ENCODE measurements at places on chromosomes 5 and 9.
A peak's percentile ranks its signal among the peaks of the same experiment; 100 is the strongest.

DNA sequence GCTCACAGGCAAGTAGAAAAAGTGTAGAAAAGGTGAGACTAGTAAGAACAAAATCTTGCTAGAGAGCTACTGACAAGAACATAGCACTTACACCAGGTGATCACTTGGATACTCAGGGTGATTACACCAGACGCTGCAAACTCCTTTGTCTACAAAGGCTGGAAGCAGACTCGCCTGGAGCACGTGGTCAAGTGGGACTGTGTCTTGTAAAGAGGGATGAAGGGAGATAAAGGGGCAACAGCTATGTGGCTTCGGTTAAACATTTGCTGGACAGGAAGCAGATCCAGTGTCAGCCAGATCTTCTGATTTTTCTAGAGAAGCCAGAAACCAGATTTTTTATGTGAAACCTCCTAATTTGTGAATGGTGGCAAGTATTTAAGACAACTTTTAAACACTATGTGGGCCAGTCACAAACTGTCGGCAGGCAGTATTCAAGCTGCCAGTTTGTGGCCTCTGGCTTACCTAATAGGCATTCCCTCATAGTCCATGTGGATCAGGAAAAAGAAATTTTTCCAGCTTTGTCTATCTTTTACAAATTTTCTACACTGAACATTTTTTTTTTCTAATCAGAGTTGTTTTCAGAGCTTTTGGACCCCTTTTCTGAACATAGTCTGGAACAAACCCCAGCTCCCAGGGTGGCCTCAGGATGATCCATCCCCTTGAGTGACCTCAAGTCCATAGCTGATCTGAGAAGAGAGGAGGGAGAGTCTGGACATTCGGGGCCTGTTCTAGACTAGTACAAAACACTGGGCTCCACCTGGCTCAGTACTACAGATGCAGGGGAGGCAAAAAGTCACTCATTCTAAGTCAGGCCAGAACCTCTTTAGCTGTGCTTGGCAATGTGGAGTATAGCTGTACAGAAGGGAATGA is 262.9 kb downstream of the ARRDC3 start:
- DNase-seq = no peak

DNA sequence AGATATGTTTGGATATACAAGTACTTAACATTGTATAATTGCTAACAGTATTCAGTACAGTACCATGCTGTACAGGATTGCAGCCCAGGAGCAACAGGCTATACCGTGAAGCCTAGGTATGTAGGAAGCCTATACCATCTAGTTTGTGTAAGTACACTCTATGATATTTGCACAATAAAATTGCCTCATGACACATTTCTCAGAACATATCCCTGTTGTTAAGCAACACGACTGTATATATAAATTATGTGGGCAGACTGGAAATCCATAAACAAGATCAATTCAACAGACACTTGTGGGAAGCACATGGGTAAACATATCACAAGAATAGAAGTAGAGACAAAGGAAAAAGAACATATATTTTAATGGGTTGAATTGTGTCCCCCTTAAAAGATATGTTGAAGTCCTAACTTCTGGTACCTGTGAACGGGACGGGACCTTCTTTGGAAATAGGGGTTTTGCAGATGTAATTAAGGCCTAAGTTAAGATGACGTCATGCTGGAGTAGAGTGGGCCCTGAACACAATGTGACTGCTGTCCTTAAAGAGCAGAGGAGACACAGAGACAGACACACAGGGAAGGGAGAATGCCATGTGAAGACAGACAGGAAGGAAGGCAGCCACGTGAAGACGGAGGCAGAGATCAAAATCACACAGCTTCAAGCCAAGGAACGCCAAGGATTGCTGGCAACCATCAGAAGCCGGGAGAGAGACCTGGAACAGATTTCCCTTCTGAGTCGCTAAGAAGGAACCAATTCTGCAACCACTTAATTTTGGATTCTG is 76.3 kb downstream of the SCAI start:
- DNase-seq = no peak

DNA sequence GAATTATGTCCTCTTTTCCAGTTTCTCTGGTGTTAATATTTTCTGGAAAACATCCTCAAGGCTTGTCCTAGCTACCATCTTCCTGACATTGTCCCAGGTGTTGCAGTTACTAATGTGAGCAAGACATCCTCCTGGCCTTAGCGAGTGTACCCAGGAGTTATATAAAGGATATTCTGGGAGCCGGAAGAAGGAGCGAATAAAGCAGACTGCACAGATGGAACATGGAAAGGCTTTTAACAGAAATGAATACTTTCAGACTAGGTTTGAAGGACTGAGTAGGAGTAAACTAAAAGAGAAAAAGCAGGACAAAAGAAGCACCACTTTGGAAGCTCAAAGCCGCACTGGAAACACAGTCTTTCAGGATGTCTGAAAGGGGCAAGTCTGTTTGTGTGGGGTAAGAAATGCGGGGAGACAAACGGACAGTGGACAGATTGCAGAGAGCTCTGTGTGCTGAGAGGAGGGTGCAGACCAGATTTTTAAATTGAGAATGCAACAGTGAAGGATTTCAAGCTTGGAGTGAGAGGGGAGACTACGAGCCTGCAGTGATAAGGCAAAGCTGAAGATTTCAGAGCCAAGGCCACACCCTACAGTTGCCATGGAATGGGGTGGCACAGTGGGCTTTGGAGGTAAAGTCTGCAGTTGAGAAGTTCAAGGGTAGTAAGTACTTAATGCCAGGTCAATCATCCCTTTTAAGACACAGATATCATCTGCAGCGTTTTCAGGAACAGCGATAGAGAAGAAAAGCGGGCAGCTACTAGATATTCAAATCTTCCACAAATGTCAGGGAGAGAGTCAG is 94.1 kb upstream of the TAF11L2 start:
- no peak for DNase-seq

DNA sequence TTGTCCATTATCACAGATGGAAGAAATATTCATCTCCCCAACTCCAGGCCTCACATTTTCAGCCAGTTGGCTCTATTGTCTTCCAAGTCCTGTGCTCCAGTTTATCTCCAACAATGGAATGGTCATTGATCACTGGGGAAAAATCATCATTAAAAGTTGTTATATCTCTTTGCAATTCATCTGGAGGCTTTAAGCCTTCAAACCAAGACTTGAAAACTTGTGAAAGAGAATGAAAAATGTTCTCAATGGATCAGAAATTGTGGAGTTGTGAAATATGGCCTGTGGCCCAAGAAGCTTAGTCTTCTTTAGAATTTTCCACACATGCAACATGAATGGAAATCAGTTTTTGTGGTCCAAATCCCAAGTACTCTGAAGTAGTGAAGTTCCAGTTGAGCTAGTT is 569.6 kb downstream of the EBF1 start:
- no peak for DNase-seq

DNA sequence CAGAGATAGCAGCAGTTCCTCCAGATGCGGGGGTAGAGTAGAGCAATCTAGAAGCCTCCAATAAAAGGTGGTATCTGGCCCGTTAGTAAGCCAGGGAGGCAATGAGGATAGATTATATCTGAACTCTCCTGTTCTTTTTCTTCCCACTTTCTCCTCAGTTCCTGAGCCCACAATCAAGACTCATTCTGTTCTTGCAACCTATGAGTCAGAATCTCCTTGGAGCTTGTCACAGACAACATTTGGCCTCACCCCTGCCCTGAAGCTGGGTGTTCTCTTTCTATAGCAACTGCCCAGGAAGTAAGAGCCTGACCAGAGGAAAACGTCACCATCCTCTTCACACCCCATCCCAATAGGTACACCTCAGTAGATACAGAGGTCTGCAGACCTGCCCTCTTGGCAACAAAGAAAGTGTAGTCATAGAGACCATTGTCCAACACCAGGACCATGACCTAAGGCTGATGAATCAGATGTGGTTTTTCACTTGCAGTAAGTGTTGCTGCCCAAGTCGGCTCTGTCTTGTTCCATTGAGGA is 76.3 kb upstream of the PCA3 start:
- DNase-seq = peak; percentile 37

- DNase-seq = no peak
Measured at GRCh38 chr9:134633362-134634142, 8.1 kb upstream of the COL5A1 start.

DNA sequence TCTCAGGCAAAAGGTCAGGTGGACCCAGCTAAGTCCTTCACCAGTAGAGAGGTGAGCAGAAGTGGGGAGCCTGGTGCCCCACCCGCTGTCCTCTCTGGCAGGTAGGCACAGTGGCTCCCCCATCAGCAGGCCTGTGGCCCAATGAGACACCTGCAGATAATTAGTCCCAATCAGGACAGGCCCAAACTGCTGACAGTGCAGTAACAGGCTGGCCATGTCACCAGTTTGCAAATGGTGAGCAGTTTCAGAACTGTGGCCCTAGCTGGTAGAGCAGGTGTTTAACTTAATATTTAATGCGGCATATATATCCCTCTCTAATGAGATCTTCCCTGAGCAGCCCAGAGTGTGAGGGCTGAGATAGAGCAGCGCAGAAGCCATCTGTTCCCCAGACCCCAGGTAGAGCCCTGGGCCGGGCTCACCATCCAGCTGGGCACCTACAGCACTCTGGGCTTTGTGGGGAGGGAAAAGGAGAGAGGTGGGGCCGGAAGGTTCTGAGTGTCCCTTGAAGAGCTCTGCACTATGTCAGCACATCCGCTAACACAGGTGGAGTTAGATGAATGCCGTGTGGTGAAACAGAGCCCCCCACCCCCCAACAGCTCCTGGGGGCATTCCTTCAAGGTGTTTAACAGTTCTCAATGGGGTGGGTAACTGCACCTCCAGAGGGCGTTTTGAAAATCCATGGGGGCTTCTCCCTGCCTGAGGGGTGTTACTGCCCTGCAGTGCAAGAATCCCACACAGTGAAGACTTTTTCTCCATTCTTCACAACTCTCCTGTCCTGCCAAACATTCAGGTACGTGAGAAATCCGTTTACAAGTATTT is 120.5 kb downstream of the PAX5 start:
- no peak for DNase-seq

GRCh38 chr5:33891788-33892619 is at the start of gene ADAMTS12:
TSS of gene ADAMTS12 (minus strand) at chr5:33891990. CDS start at chr5:33891856, 134 bp downstream.
- DNase-seq = peak; percentile 65

DNA sequence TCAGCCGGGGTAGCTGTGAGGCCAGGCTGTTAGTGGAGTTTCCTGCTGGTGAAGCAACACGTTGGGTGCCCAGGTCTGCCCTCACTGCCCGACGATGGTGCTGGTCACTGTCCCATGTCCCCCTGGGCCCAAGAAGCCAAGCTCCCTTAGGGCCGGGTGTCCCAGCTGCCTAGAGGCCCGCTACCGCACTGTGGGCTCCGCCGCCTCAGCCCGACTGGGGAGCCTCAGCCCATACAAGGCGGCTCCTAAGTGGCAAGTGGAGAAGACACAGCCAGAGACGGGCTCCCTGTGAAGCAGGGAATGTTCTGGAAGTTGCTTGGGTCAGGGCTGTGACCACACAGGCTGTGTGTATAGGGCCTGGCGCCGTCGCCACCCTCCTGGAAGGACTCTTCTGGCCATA is 96.9 kb downstream of the RXRA start:
- no peak for DNase-seq

- DNase-seq = no peak
Measured at GRCh38 chr9:37745970-37746369, 7.6 kb upstream of the TRMT10B start.

DNA sequence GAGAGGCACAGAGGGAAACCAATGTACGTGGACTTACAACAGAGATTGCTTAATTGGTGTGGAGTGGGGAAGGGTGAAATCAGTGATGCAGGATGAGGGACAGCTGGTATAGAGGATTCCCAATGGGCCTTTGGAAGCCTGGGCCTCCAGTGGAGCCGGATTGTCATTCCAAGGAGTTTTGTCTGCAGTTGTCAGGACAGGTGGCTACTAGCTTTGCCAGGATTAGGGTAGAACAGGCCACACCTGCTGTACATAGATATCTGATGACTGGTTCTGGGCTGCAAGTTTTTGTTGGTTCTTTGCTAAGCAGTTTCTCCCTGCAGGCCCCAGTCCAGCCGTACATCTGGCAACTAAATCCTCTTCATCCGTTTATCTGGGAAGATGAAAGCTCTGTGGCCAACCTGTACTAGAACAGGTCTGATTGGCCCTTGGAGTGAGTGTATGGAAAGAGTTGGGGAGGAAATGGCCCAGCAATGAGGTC is 4.2 kb downstream of the SKP2 start:
- DNase-seq = peak; percentile 8

GRCh38 chr9:137645211-137645610 is 26.4 kb downstream of the EHMT1 start:
- DNase-seq = no peak

DNA sequence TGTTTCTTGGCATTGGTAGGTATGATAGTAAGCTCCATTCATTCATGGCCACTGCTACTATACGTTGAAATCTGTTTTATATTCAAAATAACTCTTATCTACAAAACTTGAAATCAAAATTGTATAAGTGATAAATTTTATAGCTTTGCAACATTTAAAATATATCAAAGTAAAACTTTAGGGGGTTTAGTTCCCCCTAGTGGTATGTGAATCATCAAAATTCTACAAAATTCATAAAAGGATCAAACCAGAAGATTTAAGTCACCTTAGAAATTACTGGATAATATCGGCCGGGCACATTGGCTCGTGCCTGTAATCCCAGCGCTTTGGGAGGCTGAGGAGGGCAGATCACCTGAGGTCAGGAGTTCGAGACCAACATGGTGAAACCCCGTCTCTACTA is 243.0 kb upstream of the CDH18 start:
- DNase-seq = no peak

- DNase-seq = peak; percentile 10
Measured at GRCh38 chr9:70229579-70229978, 29.2 kb upstream of the SMC5 start.

GRCh38 chr5:120017513-120017912 is 388.2 kb downstream of the FAM170A start:
- no peak for DNase-seq

GRCh38 chr5:431001-431710 is 11.8 kb upstream of the EXOC3 start:
- DNase-seq = peak; percentile 74

DNA sequence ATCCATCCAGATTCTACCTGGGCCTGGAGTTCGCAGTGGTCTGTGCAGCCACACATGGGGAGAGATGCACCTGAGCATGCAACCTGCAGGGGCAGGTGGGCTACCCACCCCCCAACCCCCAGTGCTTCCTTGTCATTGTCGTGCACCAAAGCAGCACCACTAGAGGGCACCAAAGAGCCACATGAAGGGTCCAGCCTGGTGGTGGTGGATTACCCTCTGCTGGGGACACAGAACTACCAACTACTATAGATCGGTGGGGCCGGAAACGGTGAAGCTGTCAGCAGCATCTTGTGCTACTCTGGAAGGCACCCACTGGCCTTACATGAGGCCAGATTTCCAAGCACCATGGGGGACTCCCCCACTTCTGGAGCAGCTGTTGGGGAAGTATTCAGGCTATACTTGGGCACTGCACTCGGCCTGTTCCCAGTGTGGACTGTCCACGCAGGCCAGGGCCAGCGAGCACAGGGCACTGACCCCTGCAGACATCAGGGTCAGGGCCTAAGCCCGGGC is 60.2 kb upstream of the TBC1D2 start:
- DNase-seq = peak; percentile 95

GRCh38 chr5:76715486-76715735 is 515 bp upstream of the F2R start:
- DNase-seq = peak; percentile 37

GRCh38 chr9:128342971-128343680 is 2.8 kb downstream of the SLC27A4 start:
- no peak for DNase-seq

GRCh38 chr5:88873447-88873846 is 9.5 kb downstream of the MEF2C start:
- DNase-seq = no peak
